ENCODE measurements at places on chromosomes 7 and 10.

DNA sequence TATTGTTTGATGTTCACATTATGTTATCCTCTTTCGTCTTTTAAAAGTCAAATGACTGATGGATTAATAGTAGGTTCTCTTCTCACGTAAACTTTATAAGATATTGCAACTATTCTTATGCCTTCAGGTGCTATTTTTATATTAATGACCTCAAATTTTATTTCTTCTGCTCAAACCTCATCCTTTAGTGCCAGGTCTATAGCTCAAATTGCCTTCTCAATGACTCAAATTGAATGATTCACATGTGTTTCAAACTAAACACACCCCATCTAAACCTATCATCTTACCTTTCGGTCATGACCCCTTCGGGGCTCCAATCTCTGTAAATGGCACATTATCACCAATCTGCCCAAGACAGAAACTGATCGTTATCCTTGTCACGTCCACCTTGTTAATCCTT, 22.0 kb upstream of the LIPF start:
- no peak for DNase-seq

DNA sequence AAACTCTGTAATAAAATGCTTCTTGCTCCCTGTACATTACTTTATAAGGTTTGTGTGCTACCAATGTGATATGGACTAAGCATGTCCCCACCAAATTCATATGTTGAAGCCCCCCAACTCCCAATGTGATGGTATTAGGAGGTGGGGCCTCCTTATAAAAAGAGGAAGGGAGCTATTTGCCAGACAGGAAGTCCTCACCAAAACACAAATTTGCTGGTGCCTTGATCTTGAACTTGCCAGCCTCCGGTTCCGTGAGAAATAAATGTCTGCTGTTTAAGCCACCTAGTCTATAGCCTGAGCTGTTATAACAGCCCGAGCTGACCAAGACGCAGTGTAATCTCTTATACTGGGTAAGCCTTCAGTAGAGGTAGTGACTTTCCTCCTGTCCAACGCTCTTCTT, 114.5 kb downstream of the INHBA start:
- no peak for DNase-seq

GRCh38 chr10:14543046-14543903, 212.6 kb upstream of the FRMD4A start:
- peak; percentile 18 for DNase-seq

- DNase-seq, result no peak
These were observed 194.1 kb downstream of the DGKI start for GRCh38 chr7:137652721-137653120.

DNA sequence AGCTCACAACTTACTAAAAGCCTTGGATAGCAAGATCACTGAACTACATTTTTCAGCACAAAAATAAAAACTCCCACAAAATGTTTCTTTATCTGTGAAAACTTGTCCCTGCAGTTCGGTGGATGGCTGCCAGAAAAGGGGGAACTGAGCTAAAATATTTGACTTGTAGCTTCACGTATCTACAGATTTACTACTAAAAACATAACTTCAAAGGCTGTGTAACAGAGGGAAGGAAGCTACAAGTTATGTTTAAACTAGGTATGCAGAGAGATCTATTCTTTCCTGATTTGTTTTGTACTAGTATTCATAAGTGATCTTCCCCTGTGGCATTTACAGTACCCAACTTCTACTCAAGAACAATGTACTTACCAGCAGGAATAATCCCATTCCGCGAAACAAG, 25.1 kb downstream of the SGCE start:
- DNase-seq, result no peak

DNA sequence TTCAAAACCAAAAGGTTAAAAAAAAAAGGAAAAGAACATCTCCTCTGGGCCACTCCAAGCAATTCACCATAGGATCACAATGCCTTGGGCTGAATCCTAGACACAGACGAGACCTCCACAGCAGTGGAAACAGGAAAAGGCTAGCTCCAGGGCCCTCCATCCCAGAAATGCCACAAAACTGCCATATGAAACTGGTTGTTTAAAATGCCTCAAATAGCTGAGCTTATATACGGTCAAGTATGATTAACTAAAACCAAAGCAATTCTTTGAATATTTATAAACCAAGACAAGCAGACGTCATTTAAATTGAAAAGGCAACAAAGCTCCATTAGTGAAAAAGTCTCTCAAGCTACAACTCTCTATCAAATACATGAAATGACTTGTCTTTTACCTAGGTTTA, 63.1 kb downstream of the DOCK4 start:
- no peak for DNase-seq

- no peak for DNase-seq
These were observed 41.6 kb upstream of the CTBP2 start for GRCh38 chr10:125201791-125202622.

GRCh38 chr10:5442065-5442989, 30.0 kb downstream of the NET1 start:
- DNase-seq, result peak; percentile 63

DNA sequence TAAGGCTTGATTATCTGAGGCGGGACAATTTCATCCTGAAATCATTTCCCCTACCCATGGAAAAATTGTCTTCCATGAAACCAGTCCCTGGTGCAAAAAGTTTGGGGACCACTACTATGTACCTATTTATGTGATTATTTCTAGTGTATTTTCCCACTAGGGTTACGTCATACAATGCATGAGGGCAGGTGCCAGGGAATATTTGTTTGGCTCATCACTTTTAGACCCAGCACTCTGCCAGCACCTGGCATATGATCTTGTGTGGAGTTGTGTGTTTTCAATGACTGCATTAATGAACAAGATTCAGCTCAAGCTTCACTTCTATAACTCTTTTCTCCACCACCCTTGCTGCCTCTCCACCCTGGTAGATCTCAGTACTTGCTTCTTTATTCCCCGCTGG, 73.3 kb upstream of the TNKS2 start:
- DNase-seq, result no peak

DNA sequence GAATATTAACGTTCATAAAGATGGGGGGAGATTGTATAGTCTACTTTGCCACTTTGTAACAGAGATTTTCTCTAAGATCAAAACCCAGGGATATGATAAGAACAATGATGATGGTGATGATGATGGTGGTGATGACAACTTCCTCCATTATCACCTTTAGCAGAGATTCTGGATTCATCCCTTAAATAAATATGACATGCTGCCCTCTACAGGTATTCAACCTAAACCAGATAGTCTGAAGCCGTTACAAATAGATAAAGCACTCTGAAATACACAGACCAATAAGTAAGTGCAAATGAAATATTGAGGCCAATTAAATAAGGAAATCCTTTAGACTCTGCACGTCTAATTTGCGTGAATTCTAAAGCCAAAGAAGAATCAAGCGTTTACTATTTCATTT, 211.5 kb downstream of the CREB5 start:
- no peak for DNase-seq
